ENCODE measurements at places on chromosomes 5 and 9. TPM values are rescaled to one million over a fixed set of nuclear protein-coding genes. Genes with fewer than 3 reads are reported as not detected.

The C9orf43 gene
- total RNA-seq: 0.54 TPM

DNA sequence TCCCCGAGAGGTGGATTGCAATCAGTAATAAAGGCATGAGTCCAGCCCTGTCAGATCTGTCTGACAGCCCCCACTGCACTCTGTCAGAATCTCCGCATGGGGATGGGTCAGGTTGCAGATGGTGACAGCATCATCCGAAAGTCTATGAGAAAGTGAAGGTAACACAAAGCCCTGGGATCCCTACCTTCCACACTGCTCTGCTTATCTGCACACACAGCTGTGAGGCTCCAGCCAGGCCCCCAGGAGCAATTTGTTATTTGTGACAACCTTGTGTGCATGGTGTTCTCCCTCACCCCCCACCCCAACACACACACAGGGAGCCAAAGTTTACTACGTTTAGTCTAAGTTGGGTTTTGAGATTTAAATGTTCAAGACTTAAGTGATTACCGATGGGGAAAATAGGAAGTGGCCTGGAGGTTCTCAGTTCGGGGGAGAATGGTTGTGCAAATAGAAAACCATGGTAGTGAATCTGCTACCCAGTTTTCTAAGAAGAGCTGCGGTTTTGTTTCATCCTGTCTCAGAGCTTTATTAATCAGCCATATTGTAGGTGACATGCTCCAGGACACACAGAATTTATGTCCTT, 92.7 kb downstream of the SV2C start:
- no peak for DNase-seq

The PHYHD1 gene
- not detected for total RNA-seq

- no peak for DNase-seq
Measured at GRCh38 chr5:142837081-142837725, 67.0 kb downstream of the ARHGAP26 start.

The GABRA6 gene
- total RNA-seq: not detected

DNA sequence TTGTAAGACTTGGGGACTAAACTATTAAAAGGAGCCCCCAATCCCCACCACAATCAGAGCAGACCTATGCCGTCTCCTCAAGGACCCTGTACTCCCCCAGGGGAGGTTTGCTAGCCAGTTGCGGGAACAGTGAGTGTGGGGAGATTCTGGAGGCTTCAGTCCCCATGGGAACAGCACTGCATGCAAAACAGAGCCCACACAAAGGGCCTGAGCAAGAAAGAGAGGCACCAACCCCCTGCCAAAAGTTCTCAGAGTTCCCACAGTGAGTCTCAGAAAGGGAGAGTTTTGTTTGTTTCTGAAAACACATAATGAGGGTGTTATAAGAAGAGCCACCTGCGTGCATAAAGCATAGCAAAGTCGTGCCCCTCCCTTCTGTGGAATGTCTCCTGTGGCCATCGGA, 56.6 kb downstream of the CFAP90 start:
- DNase-seq: no peak

The TBCA gene
- total RNA-seq: 261 TPM

GRCh38 chr9:127796852-127797370, 5.8 kb upstream of the FPGS start:
- DNase-seq: no peak

- DNase-seq: peak; percentile 81
Measured at GRCh38 chr9:6054280-6055099, 39.1 kb upstream of the RANBP6 start.

DNA sequence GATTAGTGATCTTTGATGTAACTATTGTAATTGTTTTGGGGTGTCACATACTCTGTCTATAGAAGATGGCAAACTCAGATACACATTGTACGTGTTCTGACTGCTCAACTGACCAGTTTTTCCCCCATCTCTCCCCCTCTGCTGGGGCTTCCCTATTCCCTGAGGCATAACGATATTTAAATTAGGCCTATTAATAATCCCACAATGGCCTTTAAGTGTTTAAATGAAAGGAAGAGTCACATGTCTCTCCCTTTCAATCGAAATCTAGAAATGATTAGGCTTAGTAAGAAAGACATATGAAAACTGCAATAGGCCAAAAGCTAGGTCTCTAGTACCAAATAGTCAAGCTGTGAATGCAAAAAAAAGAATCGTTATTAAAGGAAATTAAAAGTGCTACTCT, 265.6 kb downstream of the TMEM232 start:
- DNase-seq: no peak

The STK32A gene
- total RNA-seq: 2.1 TPM

Measured in Daoy (cell line).